ENCODE measurements at places on chromosomes 2 and 18. TPM values are rescaled to one million over a fixed set of nuclear protein-coding genes. Genes with fewer than 3 reads are reported as not detected.

DNA sequence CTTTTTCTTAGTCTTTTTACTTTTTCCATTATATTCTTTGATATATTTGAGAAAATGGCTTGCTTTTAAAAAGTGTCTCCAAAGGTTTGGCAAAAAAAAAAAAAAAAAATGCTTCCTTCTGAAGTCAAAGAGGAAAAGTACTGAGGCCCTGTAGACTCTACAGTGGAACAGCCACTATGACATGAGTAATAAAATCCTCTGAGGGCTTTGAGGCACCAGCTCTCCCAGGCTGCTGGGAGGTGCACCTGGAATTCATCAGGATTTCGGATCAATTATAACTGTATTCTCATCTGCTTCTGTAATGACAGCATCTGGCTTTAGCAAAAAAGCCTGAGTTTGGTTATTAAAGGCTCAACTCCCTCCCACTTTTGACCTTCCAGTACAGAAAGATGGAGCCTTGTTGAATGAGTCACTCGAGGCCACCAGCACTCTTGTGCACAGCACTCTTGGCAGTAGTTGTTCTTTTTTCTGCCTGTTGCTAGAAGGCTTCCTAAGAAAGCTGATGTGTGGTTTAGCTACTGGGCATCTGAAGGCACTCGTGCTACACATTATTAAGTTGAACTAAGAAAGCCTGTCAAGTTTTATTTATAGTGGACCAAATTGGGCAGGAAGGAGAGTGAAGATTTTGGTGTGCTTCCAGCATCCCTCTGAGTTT is 131.3 kb downstream of the PRPF40A start:
- no peak for DNase-seq
- no peaks in the 10 kb centered on the region for H3K36me3 ChIP-seq
- no peaks in the 10 kb centered on the region for H3K4me1 ChIP-seq
- no peaks in the 10 kb centered on the region for H3K27me3 ChIP-seq
- H3K27ac ChIP-seq = no peak overlapping the region

- DNase-seq = no peak
- no peak overlapping the region for H3K27ac ChIP-seq
- H3K36me3 ChIP-seq = no peaks in the 10 kb centered on the region
- H3K4me3 ChIP-seq = no peak overlapping the region
Observed at GRCh38 chr2:2879781-2880180, 497.8 kb downstream of the EIPR1 start.

DNA sequence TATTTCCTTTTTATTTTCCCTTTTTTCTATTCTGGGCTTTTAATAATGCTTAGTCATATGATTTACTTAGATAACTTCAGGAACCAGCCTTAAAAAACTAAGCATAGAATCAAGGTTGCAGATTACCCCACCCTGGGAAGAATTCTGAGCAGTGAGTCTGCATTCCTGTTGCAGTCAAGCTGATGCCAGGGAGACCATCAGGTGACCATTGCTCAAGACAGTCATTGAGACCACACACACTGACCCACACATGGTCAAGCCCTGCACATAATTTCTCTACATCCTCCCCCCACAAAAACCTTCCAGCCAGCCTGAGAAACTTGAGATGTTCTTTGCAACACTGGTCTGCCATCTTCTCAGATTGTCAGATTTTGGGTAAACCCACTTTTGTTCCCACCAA is 83.9 kb downstream of the SH3YL1 start:
- no peak for DNase-seq
- peaks cover 41% of the 10 kb centered on the region for H3K4me1 ChIP-seq

- H3K27ac ChIP-seq = no peak overlapping the region
- H3K36me3 ChIP-seq = no peaks in the 10 kb centered on the region
- no peaks in the 10 kb centered on the region for H3K27me3 ChIP-seq
- DNase-seq = no peak
- no peaks in the 10 kb centered on the region for H3K4me1 ChIP-seq
Observed at GRCh38 chr2:236120141-236120601, 48.0 kb downstream of the GBX2 start.

- no peaks in the 10 kb centered on the region for H3K27me3 ChIP-seq
- H3K4me1 ChIP-seq = no peaks in the 10 kb centered on the region
- H3K27ac ChIP-seq = no peak overlapping the region
- DNase-seq = no peak
- no peak overlapping the region for H3K4me3 ChIP-seq
Observed at GRCh38 chr2:240255811-240256703, 115.6 kb upstream of the OTOS start.

- peaks cover 3% of the 10 kb centered on the region for H3K27me3 ChIP-seq
- H3K27ac ChIP-seq = no peak overlapping the region
- H3K36me3 ChIP-seq = no peaks in the 10 kb centered on the region
- no peaks in the 10 kb centered on the region for H3K4me1 ChIP-seq
- DNase-seq = no peak
Observed at GRCh38 chr2:106892048-106892447, 6.1 kb upstream of the ST6GAL2 start.

- H3K27ac ChIP-seq = no peak overlapping the region
- no peak for DNase-seq
- H3K36me3 ChIP-seq = no peaks in the 10 kb centered on the region
- H3K27me3 ChIP-seq = no peaks in the 10 kb centered on the region
- H3K4me3 ChIP-seq = no peak overlapping the region
Observed at GRCh38 chr2:100802066-100802465, 17.9 kb upstream of the NPAS2 start.

- DNase-seq = no peak
- H3K27me3 ChIP-seq = peaks cover 16% of the 10 kb centered on the region
- no peak overlapping the region for H3K4me3 ChIP-seq
- no peaks in the 10 kb centered on the region for H3K36me3 ChIP-seq
- no peak overlapping the region for H3K27ac ChIP-seq
Observed at GRCh38 chr2:85134255-85134895, 1.2 kb downstream of the TCF7L1 start.

PRADC1 gene
- total RNA-seq = 7.0 TPM

ARHGAP25 gene
- total RNA-seq = 162 TPM
